ENCODE measurements at places on chromosomes 7 and 10.

DNA sequence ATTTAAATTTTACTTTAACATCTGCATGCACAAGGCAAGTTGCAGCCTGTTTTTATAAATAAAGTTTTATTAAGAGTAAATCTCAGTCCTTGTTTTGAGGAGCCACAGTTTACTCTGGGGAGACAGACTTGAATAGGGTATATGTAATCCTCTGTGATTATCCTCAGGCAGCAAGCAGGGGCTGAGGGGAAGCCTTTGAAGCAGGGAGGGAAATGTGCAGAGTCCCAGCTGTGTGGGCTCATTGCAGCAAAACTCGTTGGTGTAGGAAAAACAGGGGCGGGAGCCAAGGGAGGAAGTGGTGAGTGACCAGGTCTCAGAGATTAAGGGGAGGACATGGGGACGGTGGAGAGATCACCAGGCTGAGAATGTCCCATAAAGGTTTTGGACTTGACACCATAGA lies 34.3 kb upstream of the SMC3 start:
- no peak for DNase-seq

DNA sequence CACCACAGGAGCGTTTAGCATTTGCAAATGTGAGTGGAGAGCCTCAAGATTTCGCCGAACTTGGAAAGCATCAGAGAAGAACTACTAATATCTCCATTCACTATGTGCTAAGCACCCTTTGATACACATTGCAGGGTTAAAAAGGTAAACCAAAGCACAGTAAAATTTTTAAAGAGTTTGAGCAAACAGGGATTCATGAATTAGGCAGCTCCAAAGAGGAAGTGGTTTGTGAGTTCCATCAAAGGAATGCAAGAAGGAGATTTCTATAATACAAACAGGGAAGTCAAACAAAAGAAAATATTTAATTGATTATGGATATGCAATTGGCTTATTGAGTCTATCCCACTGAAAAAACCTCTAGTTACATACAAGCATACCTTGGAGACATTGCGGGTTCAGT lies 81.1 kb upstream of the TMEM72 start:
- no peak for DNase-seq

DNA sequence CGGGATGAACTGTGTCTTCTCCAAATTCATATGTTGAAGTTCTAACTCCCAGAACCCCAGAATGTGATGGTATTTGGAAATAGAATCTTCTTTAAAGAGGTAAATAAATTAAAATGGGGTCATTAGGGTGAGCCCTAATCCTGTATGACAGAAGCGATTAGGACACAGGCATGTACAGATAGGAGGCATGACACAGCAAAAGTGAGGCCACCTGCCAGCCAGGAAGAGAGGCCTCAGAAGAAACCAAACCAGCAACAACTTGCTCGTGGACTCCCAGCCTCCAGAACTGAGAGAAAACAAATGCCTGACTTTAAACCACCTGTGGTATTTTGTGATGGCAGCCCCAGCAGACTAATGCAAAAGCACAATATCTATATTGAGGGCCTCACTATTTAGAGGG lies 214.3 kb downstream of the NEBL start:
- DNase-seq, result no peak

GRCh38 chr10:92969151-92969550 lies 91.4 kb upstream of the CYP26C1 start:
- DNase-seq, result no peak

- no peak for DNase-seq
These were observed 544.4 kb downstream of the IPMK start for GRCh38 chr10:57723305-57723704.

DNA sequence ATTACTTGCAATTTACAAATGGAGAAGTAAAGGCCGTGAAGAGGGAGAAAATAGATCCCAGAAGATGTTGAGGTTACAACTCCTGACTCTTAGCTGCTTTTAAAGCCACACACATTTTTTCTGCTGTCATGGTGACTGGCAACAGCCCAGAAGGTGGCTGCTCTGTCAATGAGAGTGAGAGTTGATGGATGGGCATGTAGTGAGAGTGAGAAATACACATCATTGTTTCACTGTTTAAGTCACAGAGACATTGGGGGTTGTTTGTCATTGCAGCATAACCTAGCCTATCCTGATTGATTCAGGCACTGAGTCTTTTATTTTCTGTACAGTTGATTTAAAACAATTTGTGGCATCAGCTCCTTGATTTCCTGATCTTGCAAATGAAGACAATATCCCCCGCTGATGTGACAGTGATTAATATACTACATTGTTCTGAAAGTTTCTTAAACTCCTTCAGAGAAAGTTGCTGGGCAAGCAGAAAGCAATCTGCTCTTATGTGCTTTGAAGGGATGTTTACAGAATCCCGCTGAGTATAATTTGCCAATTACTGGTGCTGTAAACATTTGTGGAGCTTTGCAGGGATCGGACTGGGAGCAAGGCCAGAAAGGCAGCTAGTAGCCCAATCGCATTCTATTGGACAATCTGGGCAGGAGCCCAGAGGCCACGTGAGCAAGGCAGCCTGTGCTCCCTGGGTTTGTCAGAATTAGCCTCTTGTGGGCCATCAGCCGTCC lies 229.6 kb downstream of the PRPF18 start:
- peak; percentile 81 for DNase-seq

- no peak for DNase-seq
These were observed 21.8 kb upstream of the TECTB start for GRCh38 chr10:112261281-112261822.

DNA sequence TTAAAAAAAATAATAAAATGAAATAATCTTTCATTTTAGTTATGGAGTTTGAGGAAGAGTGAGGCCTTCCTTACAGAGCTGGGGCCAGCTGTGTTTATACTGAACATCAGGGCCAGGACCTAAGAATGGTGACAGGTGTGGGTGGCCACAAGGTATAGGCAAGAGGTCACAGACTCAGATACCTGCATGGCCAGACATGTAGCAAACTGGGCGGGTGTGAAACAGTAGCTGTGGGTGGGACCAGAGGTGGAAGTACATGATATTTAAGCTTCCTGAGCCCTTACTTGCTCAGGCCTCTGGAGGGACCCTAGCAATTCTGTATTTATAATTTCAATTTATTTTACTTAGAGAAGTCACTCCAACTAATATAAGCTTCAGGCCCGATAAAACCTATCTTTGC lies 27.7 kb upstream of the CAMK1D start:
- no peak for DNase-seq

DNA sequence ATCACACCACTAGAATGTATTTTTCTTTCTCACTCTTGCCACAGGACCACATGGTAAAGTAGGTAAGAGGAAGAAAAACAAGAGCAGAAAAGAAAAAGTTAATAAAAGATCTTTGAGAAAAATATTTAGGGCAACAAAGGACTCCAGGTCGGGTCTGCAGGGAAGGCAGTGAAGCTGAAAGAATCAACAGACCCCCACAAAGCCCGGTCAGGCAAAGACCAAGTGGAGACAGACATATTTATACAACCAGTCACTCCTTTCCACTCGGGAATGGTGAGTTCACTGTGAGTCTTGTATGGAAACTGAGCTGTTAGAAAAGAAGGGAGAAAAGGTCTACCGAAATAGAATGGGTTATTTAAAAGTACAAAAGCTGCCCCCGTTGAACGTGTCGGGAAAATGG lies 28.0 kb downstream of the RSU1 start:
- DNase-seq, result no peak

DNA sequence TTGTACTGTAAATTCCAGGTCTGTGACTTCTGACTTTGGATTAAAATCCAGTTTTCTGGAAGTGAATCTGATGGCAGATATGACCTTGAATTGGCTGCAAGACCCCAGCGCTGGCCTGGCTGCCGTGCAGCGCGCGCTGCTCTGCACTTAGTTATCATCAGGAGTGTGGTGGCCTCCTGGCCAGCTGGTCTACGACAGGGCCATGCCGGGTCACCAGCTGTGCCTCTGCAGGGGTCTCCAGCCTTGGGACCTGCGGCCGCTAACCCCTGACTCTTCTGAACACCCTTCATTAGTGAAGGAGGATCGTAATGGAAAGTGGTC lies 190.7 kb upstream of the SH2B2 start:
- DNase-seq, result peak; percentile 12

DNA sequence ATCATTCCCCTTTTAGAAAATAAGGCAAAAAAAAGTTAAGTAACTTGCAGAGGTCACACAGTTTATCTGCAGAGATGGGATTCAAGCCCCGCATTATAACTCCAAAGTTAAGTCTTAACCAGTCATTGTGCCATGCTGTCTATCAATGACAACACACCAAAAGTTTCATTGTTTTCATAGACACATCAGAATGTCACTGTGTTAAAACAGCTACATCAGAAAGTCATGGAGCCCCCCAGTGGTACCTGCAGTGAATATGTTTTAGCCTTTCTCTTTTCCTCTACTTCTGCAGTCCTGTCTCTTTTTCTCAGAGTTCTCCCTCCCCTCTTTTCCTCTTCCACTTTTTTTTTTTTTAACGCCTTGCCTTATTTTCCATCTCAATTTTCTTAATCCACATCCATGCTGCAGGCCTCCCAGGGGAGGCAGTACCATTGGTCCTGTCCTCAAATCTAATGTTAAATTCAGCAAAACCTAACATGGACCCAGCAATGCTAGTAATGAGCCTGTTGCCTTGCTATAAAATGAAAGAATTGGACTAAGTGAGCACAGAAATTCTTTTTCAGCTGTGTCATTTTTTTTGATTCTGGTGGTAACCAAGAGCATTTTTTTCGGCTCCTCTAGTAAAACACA lies 3.8 kb upstream of the NRCAM start:
- DNase-seq, result no peak

GRCh38 chr7:94660006-94660405 lies 4.1 kb upstream of the SGCE start:
- no peak for DNase-seq

DNA sequence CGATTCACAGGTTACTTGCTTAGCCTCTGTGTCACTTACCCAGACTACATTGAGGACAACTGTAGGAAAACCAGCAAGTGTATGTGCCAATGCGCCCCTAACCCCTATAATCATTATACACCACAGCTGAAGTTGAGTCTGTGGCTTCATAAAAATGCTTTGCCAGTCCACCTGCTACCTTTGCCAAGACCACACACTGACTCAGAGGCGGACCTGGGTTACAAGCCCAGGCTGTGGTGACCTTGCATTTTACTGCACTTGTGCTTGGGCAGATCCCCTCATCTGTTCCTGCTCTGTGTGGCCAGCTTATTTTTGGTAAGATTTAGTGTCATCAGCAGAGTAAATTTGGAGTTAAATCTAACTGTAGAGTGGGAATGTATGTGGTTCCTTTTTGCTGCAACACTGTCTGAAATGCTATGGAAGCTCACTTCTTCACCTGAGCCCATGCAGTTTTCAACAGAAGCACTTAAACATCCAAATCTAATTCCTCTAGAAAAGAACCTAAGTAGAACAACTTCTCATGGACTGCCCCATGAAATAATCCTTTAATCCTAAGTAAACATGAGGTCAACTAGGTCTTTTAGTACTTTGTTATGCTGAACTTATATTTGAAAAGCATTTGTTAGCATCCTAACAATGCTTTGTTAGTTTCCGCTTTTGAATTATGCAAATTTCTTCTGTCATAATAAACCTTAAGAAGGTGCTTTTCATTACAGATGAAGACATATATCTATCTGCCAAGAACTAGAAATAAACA lies 96.2 kb upstream of the AMPH start:
- DNase-seq, result no peak

- peak; percentile 90 for DNase-seq
These were observed 128.5 kb downstream of the MAD1L1 start for GRCh38 chr7:2104107-2104710.

DNA sequence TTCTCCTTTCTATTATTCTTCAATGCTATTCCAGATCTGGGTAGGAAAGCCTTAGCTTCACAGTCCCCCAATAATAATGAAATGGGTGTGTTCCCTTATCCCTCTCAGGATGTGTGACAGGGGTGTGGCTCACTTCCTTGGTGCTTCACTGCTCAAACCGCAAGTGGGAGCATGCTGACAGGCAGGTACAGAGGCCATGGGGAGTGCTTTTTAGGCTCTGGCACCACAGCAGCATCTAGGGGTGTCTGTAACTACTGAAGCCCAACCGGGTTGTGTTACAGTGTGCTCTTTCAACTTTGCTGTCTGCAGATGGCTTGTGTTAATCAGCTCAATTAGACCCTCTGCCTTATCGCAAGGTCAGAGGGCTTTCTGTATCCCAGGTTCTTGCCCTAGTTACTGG lies 79.4 kb upstream of the CYP2C9 start:
- no peak for DNase-seq

DNA sequence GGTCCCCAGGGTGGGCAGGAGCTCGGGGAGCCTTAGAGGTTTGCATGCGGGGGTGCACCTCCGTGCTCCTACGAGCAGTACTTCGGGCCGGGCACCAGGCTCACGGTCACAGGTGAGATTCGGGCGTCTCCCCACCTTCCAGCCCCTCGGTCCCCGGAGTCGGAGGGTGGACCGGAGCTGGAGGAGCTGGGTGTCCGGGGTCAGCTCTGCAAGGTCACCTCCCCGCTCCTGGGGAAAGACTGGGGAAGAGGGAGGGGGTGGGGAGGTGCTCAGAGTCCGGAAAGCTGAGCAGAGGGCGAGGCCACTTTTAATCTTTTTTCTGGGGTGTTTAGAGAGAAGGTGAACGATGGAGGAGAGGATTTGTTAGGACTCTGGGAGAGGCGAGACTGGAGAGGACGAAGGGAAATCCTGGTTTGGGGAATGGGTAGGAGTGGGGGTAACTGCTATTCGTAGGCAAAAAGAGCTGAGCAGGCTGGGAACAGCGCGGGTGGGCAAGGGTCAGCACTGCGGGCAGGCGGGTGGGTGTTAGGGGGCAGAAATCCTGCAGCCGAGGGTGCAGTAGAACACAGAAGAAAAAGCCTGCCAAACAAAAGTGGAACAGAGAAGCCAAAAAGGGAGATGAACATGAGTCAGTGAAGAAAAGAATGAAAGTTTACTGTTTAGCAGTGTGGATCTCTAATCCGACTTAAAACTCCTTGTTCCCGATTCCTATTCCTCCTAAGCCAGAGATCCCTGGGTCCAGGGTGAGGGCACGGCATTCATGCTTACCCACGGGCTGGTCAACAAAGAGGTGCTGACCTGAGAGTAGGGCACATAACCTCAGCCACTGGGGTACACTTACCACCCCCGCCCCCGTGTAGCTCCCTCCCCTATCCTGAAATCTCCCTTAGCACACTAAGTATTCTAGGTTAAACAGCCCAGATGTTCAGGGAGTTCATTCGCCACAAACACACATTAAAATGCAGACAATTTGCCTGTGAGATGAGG lies 26.9 kb downstream of the PRSS2 start:
- no peak for DNase-seq

DNA sequence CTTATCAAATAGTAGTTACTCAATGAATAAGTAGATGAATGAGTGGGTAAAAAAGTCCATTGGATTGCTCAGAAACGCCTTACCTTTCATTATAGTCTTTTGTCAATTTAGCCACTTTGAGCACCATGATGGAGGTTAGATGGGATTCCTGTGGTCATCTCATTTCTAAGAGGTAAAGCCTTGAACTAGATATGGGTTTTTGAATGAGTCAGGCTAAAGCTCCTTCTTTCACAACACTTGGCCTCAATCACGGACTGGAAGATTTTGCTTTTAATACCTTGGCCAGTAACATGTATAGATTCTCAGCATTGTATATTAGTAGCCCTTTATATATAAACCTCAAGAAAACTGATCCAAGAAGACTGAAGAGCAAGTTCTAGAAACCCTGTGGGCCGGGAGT lies 99.7 kb upstream of the CCDC6 start:
- DNase-seq, result no peak

- DNase-seq, result peak; percentile 80
These were observed 578 bp downstream of the ZMYND11 start for GRCh38 chr10:135601-136464.

- DNase-seq, result no peak
These were observed 472.9 kb upstream of the PCDH15 start for GRCh38 chr10:55273946-55274345.

GRCh38 chr10:18268005-18268404 lies 127.8 kb downstream of the CACNB2 start:
- no peak for DNase-seq

GRCh38 chr10:17850501-17850900 lies 41.4 kb downstream of the MRC1 start:
- no peak for DNase-seq
